Activated T-helper 1 cell treated with anti-CD3 and anti-CD28 coated beads, Interleukin-2, amount 50 U/mL, for 16 hours (primary cell): ENCODE measurements at places on chromosomes 13 and 19.

GRCh38 chr19:17109962-17110598 is 34.5 kb downstream of the MYO9B start:
- DNase-seq: no peak

GRCh38 chr19:39949026-39949747 is 14.8 kb upstream of the FCGBP start:
- DNase-seq: no peak

- peak; percentile 72 for DNase-seq
These were observed 4.2 kb upstream of the DAND5 start for GRCh38 chr19:12965017-12965811.

- DNase-seq: no peak
These were observed 26.7 kb downstream of the SPATA13 start for GRCh38 chr13:24187185-24187584.

- no peak for DNase-seq
These were observed 329.8 kb upstream of the MIR17HG start for GRCh38 chr13:91017669-91018053.

- no peak for DNase-seq
These were observed 26.1 kb downstream of the EXOC3L2 start for GRCh38 chr19:45218911-45219743.

- DNase-seq: peak; percentile 41
These were observed 12.4 kb downstream of the SNRNP70 start for GRCh38 chr19:49097453-49098288.

DNA sequence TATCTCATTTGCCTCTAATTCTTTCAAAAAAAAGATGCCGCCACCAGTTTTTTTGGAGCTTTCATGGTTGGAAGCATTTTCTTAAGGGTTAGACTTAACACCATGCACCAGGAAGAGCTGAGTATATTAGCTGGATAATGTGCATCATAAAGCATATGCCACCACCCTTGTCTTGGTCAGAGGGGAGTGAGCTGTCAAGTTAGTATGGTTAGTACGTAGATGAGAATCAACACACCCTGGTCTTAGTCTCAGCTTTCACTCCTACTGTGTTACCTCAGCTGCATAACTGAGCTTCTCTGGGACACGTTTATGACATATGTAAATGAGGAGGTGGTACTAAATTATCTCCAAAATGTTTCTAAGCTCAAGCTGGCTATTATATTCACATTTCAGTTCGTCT is 415.6 kb downstream of the DCT start:
- no peak for DNase-seq

DNA sequence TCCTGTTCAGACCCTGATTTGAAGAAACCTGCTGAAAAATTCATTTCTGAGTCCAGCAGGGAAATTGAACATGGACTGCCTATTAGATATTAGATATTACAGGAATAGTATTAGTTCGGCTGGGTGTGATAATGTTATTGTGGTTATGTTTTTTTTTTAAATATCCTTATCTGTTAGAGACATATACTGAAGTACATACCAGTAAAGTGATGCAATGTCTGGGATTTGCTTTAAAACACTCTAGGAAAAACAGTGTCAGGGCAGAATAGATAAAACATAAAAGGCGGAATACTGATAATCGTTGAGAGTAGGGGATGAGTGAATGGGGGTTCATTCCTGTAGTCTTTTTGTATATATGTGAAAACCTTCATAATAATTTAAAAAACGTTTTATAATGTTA is 28.7 kb upstream of the AMER2 start:
- DNase-seq: no peak

DNA sequence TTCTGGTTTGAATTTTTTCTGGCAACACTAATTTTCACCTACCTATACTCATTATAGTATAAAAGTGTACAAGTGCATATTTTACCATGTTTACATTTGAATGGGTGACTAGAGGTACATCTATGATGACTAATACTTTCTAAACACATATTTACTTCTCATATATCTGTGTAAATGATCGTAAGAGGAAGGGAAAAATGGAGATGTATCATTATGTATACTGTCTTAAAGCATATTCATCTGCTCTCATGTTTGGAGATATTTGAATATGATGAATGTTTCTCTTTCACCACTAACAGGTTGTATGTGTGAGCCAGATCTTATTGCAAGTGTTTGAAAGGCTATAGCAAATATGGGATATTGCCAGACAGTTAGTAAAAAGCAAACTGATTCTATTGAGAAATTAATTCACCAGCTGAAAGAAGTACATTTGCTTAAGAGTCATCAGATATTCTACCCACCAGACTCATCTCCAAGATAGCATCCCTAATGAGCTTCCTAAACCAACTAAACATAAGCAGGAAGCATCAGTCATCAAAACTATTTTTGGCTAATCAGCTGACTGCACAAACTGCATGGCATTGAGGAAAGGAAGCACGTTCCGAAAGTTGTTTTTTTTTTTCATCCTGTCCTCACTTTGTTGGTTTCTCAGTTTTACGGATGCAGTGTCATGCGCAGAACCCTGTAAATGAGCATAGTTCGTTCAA is 738.2 kb downstream of the GPC5 start:
- no peak for DNase-seq

DNA sequence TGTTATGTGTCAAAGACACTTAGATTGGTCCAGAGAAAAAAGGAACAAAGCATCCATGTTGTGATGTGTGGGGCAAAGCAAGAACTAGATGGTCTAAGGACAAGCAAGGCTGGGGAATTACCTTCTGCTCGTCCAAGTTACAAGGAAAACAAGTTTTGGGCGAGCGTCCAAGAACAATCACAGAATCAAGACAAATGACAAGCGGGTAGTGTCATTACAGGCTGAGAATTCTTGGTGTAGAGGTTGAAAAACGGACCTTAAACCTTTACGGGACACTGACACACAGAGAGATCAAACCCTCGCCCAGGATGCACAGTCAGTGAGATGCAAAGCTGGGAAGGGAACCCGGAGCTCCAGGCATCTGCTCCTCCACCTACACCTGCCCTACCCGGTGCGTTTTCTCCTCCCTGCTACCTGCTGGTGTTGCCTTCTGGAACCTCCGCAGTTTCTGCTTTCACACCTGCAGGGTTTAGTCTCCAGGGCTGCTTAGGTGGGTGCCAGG is 515 bp upstream of the ZNF324B start:
- no peak for DNase-seq

- DNase-seq: no peak
These were observed 102.0 kb downstream of the FOXO1 start for GRCh38 chr13:40564342-40565001.

GRCh38 chr13:112740502-112741131 is 50.8 kb downstream of the ATP11A start:
- no peak for DNase-seq
